ENCODE measurements at places on chromosomes 16 and 17.

DNA sequence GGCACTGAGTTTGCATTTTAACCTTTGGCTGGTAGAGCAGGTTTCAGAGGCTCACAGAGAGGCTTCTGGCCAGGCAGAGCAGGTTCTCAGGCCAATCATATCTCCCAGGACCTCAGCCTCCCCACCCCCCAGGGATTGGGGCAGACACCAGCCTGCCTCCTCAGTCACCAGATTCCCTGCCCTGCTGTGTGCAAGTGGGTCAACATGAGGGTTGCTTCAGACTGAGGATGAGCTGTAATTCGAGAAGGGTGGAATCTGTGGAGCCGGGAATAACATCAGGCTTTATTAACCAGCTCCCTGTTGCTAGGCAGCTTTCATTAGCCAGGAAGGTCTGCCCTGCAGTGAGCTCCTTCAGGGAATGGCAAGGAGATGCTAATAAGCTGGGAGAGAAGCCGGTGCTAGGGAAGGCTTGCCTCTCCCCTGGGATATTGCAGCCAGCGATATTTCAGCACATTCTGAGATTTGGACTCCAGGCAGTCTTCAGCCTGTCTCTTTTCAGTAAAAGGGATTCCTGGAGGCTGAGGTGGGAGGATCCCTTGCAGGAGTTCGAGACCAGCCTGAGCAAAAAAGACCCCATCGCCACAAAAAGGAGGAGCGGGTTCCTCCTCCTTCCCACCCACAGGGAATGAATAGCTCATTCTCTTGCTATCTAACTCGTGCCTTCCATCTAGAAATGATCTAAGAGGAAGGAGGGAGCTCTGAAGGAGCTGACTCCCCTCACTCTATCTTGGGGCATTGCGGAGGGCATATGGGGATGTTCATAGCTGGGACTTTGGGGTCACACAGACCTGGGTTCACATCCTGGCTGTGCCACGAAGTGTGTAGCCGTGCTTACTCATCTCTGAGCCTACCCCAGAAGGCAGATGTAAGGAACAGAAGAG is 10.7 kb downstream of the SGSM2 start:
- no peak for DNase-seq

GRCh38 chr17:51362811-51363585 is 102.7 kb downstream of the UTP18 start:
- DNase-seq, result no peak

DNA sequence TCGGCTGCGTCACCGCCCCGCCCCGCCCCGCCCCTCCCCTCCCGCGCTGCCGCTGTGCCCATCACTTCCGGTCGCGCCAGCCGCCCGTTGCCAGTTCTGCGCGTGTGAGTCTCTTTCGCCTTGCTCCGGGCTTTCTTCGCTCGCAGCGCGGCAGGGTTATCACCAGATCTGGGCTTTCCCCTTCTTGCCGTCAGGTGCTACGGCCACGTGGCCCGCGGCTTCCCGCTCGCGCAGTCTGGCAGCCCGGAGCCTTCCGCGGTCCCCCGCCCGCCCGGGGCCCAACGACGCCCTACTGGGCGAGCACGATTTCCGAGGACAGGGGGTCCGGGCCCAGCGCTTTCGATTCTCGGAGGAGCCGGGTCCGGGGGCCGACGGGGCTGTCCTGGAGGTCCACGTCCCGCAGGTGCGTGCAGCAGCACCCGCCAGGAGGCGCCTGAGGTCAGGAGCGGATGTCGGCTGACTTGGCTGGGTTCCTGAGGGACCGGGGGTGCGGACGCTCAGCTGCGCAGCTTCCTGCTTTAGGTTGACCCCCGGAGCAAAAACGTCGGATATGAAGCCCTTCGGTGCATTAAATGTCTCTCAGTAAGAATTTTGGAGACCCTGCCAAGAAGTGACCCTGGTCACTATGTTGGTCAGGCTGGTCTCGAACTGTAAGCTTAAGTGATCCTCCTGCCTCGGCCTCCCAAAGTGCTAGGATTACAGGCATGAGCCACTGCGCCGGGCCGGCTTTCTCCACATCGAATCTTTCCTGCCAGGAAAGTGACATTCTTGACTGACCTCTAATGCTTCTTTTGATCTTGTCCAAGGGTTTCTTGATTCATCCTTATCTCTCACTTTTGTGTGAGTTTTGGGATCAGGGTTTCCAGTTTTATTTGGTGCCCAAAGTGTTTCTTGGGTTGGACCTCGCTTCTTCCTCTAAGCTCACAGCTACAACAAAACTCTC is at the start of gene METTL23:
Gene METTL23, plus strand, starts transcription at position 64 of the 943 bp plus-strand sequence. CDS start 2,872 bp downstream, outside the sequence.
- peak; percentile 89 for DNase-seq

DNA sequence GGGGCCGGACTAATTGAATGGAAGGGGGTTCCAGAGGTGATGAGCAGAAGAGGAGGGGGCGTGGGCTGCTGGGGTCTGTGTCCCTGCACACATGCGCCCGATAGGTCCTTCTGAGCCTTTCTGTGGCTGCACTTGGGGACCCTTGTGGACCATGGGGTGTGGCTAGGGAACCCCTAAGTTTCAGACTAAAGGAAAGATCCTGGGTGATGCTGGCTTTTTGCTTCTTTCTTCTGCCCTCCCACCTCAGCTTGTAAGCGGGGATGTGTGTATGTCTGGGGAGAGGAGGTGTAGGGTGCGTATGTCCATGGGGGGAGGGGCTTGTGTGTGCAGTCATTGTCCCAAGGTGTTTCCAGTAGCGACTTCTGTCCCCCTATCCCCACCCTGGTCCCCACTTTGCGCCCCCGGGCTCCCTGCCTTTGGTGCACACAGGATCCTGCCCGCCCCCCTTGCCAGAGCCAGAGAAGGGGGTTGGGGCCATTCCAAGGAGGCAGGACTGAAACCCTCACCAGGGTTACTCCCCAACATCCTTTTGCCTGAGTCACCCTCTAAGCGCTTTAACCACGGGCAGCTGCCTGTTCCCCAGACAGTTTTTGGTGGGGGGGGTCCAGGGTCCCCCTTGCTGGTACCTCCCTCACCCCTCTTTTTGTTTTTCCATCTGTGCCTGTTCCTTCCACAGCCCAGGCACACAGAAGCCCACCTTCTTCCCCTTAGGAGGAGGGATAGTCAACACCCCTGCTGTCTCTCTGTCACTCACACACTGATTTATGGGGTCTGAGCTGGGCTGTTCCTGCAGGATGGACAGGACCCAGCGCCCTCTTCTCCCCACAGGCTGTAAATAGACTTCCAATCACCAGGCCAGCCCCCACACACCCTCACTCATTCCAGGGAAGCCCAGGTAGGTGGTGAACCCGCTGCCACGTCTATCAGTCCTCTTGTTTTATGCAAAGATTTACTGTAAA is 83.2 kb downstream of the ARHGAP23 start:
- no peak for DNase-seq

GRCh38 chr17:81885869-81886548 is 5.4 kb downstream of the ALYREF start:
- DNase-seq, result no peak

DNA sequence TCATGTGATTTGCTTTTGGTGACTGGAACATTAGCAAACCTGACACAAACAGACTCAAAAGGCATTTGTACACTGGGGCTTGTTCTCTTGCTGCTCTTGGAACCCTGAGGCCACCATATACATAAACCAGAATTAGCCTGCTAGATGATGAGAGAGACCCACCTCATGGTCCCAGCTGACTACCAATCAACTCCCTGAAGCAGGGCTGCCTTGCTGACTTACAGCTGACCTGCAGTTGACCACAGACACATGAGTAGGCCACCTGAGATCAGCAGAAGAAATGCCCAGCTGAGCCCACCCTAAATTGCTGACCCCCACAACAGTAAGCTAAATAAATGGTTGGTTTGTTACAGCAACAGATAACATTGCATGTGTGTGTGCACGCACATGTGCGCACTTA is 28.7 kb downstream of the BRIP1 start:
- DNase-seq, result no peak

DNA sequence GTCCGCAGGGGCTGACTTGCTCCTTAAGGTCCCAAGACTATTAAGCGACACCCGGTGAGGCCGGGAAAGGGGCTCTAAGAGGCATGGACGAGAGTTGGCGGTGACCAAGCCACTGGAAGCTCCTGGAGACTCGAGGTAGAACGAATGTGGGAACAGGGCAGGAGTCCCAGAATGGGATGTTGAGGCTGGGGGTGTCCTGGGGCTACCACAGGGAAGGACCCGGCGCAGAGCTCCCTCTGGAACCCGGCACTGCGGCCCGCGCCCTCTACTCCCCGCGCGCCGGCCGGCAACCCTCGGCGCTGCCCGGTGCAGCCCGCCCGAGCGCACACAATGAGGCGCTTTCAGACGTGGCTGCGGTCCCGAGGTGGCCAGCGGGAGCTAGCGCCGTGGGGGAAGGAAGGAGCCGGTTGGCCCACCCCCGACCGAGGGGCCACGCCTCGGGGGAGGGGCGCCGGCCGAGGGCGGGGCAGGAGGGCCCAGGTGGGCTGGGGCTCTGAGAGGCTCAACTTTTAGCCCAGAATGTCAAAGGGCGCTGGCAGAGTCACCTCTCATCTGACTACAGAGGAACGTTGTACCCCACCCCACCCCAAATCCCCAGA is at the start of gene CHST6:
Gene CHST6, minus strand, starts transcription at position 366 of the 599 bp plus-strand sequence. CDS start 15,613 bp downstream, outside the sequence.
- peak; percentile 44 for DNase-seq

- no peak for DNase-seq
Observed at GRCh38 chr16:87303431-87303930, 13.7 kb downstream of the C16orf95 start.

- no peak for DNase-seq
Observed at GRCh38 chr17:82893779-82894178, 54.0 kb upstream of the ZNF750 start.

DNA sequence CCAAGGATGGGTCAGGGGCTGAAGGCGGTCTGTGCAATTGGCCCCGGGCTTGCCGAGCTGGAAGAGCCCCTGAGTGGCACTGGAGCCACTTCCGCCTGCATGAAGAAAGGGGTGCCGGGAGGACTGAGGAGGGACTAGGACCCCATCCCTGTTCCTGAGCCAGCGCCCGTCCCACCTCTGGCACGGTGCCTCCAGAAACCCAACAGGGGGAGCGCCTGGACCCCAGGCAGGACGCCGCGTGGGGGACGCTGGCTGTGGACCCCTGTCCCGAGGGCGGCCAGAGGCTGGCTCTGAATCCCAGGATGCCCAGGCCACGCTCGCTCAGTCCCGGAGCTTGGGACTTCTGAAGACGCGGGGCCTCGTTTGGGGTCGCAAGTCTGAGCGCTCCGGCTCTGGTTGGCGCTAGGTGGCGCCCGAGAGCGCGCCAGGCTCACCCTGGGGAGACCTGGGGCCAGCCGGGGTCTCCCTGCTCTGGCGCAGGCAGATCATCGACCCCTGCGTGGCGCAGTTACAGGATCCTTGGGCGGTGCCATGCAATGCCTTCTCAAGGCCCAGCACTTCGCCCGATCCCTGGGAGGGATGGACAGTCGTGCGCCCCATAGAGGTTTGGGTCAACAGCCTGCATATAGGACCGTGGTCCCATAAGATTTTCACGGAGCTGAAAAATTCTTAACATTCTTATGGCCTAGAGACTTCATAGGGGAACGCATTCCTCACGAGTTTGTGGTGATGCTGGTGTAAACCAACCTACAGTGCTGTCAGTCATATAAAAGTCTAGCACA is 58.5 kb upstream of the CREBBP start:
- DNase-seq, result peak; percentile 96

- DNase-seq, result no peak
Observed at GRCh38 chr16:74524926-74525325, 82.0 kb downstream of the GLG1 start.

DNA sequence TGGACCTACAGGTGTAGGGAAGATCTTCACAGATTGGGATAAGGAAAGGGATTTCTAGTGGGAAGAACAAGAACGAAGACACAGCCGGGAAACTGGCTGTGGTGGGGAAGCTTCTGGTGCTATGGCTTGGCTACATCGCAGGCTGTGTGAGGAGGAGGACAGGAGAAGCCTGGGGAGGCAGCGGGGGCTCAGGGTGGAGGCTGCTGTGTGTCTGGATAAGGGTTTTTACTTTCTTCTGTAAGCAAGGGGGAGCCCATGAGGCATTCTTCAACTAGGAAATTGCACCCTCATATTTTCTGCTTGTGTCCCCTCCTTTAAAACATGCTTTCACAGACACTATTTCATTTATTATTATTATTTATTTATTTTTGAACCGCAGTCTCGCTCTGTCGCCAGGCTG is 2.9 kb upstream of the RHBDF2 start:
- DNase-seq, result no peak

GRCh38 chr17:42055496-42055895 is 5.1 kb upstream of the C17orf113 start:
- DNase-seq, result no peak

GRCh38 chr17:49727380-49727779 is 19.6 kb upstream of the SLC35B1 start:
- no peak for DNase-seq

DNA sequence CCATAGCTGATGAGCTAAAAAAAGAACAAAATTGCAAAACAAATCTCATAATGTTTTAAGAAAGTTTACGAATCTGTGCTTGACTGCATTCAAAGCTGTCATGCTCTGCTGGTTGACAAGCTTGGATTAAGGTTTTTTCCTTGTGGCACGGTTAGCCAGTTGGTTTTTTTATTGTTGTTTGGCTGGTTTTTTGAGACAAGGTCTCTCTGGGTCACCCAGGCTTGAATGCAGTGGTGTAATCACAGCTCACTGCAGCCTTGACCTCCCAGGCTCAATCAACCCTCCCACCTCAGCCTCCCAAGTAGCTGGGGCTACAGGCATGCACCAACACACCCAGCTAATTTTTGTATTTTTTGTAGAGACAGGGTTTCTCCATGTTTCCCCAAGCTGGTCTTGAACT is 45.7 kb downstream of the PHKB start:
- DNase-seq, result no peak

DNA sequence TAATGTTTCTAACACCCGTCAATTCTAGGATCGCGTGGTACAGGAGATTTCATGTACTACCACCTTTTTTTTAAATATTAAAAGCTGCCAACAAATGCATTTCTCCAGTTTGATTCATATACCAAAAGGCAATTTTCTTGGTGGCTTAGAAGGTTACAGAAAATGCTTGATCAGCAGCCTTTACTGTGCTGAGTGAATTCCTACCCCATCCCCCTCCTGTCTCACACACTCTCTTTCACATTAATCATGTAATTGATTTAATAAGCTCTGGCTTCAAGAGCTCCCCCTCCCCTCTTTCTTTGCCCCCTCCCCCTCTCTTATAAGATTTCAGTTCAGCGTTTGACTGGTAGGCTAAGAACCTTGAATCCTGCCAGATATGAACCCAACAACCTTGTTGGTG is 110.5 kb downstream of the RBFOX1 start:
- DNase-seq, result no peak

DNA sequence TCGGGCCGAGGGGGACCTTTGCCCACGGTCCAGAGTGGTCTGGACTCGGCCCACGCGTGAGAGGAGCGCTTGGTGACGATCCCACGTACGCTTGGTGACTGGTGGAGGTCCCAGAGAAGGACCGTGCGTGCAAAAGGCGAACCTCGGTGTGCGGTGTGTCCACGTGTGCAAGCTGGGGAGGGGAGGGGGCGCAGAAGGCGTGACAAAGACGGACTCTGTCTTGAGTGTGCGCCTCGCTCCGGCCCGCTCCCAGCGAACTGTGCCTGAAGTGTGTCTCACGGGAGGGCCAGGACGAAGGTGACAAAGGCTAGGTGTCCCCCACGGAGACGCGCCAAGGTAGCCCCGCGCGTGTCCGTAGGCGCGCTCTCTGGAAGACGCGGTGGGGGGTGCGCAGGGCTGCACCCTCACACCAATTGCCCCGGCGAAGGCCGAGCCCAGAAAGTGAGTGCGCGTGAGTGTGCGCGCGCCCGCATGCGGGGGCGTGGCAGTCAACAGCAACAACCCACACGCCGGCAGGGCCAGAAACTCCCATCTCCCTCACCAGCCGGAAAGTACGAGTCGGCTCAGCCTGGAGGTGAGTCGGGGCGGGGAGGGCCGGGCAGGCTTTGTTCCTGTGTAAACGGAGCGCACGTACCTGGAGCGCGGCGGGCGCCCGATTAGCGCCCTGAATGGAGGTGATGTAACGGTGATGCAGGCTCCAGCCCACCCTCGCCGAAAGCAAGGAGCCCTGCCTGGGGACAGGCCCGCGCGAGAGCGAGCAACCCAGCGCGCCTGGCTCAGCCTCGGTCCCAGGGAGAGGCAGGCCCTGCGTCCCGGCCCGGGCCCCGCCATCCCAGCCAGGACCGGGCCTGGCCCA is at the start of gene GPRC5C:
Gene GPRC5C, plus strand, starts transcription at position 521 of the 856 bp plus-strand sequence. CDS start 7,689 bp downstream, outside the sequence.
- peak; percentile 67 for DNase-seq
